Heart left ventricle (tissue), 16 donors: ENCODE measurements at places on chromosomes 13 and 19. TPM values are rescaled to one million over a fixed set of nuclear protein-coding genes. Genes with fewer than 3 reads are reported as not detected.

The IL12RB1 gene
- total RNA-seq, result 8.1 TPM

The SIGLEC5 gene
- total RNA-seq, result not detected

The PGLYRP2 gene
- not detected for total RNA-seq

The LILRB4 gene
- total RNA-seq, result 1.9 TPM
